CD4-positive, alpha-beta T cell treated with Interleukin-1 beta for 1 hour (primary cell): ENCODE measurements at places on chromosomes 11 and 22.
A peak's percentile ranks its signal among the peaks of the same experiment; 100 is the strongest.

DNA sequence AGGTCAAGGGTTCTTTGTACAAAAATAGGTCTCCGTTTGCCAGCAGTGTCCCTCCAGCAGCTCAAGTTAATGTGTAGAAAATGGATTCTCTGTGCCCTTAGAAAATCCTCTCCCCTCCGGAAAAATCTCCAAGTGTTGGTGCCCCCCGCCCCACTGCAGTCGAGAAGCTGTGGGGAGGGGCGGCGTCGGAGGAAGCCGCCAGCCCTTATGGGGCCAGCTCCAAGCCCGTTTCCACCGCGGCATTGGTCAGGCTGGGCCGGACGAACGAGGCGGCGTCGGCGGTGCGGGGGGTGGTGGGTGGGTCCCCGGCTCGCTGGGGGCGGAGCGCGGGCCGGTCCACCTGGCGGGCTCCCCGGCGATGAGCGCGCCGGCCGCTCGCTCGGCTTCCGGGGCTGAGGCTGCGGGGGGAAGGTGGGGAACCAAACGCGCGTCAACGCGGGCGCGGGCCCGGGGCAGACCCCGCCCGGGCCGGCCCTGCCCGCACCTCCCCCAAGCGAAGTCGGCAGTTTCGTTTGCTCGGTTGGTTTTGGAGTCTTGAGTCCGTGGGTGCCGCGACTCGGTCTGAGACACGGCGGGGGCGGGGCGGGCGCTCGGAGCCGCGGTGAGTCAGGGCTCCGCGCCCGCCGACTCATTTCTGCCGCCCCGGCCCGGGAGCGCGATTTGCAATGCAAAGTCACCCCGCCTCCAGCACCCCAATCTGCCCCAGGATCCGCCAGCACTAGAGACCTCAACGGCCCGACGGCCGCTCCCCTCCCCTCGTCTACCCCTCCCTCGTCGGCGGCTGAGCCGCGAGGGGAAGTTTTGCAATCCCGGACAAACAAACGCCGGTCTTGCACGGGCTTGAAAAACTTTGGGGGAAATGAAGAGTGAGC, 1.4 kb downstream of the ASCL2 start:
- peak; percentile 37 for DNase-seq

DNA sequence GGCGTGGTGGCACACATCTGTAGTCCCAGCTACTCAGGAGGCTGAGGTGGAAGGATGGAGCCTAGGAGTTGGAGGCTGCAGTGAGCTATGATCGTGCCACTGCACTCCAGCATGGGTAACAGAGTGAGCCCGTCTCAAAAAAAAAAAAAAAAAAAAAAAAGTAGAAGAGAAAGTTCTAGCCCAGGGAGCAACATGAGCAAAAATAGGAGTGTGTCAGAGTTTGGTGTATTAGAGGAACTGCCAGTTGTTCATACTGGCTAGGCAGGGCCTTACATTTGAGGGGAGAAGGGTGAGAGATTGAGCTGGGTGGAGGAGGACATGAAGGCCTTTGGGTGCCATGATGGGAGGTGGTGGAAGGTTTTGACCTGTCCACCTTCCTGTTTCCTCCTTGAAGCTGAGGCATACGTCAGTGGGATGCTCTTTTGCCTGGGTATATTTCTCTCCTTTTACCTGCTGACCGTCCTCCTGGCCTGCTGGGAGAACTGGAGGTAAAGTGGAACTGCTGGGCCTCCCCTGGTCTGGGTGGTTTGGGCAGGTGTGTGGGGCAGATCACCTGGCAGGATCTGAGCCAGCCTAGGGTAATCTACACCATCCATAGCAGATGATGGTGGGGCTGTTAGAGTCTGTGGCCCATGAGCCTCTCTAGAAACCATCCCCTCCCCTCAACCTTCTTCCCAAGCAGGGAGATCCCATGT, 7.3 kb downstream of the SIDT2 start:
- DNase-seq = peak; percentile 30

DNA sequence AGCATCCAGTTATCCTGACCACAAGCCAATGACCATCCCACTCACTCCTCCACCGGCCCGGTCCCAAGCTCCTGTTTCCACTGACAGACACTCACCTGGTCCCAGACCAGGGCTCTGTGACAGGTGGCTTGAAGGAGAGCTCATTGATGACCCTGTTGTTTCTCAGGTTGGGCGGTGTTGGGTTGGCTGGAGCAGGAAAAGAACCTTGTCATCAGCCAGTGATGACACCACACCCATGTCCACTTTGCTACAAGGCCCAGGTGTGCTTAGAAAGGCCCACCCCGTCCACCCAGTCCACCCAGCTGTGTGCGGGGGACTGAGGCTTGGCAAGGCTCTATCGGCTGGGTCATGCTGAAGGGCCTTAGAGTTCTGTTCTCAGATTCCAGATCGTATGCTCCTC, 42.9 kb downstream of the GAB4 start:
- no peak for DNase-seq

GRCh38 chr11:130467116-130467900, 18.9 kb downstream of the ADAMTS15 start:
- DNase-seq = no peak

GRCh38 chr11:109208121-109208520, 213.9 kb upstream of the C11orf87 start:
- no peak for DNase-seq

- DNase-seq = no peak
These were observed 6.5 kb downstream of the ZFTA start for GRCh38 chr11:63761931-63762653.

DNA sequence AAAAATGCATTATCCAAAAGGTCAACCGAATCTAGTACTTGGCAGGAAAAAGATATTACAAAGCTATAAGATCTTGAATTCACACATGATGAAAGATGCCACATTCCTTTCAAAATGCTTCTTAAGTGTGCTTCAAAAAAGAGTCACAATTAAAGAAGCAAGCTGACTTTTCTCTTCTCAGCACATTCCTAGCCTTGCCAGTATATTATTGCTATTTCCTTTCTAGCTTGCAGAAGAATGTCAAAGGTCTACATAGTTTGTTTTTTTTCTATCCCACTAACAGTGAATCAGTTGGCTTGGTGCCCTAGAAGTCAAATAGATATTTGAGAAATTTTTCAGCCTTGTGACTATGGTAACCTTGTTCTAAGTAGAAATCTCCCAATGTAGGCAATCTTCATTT, 56.8 kb downstream of the GUCY1A2 start:
- no peak for DNase-seq

- no peak for DNase-seq
These were observed 89.8 kb upstream of the LIN7C start for GRCh38 chr11:27596388-27596787.

DNA sequence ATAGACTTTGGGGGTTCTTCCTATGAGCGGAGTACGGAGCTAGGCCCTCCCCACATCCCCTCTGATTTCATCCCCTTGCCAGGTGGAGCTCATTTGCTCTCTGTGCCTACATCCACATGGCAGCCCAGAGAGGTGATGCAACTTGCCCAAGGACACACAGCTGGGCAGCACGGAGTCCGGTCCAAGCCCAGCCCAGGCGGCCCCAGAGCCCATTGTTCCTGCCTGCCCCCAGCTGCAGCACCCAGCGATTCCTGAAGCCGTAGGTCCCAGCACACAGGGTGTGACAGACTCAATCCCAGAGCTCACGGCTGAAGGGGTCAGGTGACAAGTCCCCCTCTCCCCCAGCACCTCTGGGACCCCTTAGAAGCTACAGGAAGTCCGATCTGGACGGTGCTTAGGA, 22.2 kb upstream of the RFPL3 start:
- DNase-seq = no peak

- no peak for DNase-seq
These were observed 115.0 kb upstream of the CD82 start for GRCh38 chr11:44450295-44450932.

- DNase-seq = no peak
These were observed 89.5 kb downstream of the TRMU start for GRCh38 chr22:46425016-46425415.

DNA sequence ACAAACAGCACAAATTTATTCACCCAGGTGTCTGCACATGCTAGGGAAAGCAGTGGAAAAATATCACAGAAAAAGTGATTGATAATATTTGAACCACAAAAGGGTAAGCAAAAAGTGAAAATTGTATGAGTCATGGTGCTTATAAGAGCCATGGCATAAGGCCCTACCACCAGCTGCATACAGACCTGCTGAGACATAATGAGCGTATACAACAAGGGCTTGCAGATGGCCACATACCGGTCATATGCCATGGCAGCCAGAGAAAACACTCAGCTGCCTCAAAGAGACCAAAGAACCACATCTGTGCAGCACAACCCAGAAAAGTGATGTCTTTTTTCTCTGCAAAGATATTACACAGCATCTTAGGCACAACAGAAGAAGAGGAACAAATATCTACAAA, 71.4 kb upstream of the OR9G4 start:
- no peak for DNase-seq
